WTC11 (cell line): ENCODE measurements at places on chromosomes 2 and 18. TPM values are rescaled to one million over a fixed set of nuclear protein-coding genes. Genes with fewer than 3 reads are reported as not detected.

The NCOA1 gene
- 11.3 to 16.9 TPM (median 14.2 TPM) in 3 replicates for total RNA-seq

The SCYGR4 gene
- total RNA-seq: not detected in 3 replicates

The SGPP2 gene
- 0.07 to 0.11 TPM (median 0.07 TPM) in 3 replicates for total RNA-seq

The SNX17 gene
- 72.5 to 75.3 TPM (median 74.7 TPM) in 3 replicates for total RNA-seq

DNA sequence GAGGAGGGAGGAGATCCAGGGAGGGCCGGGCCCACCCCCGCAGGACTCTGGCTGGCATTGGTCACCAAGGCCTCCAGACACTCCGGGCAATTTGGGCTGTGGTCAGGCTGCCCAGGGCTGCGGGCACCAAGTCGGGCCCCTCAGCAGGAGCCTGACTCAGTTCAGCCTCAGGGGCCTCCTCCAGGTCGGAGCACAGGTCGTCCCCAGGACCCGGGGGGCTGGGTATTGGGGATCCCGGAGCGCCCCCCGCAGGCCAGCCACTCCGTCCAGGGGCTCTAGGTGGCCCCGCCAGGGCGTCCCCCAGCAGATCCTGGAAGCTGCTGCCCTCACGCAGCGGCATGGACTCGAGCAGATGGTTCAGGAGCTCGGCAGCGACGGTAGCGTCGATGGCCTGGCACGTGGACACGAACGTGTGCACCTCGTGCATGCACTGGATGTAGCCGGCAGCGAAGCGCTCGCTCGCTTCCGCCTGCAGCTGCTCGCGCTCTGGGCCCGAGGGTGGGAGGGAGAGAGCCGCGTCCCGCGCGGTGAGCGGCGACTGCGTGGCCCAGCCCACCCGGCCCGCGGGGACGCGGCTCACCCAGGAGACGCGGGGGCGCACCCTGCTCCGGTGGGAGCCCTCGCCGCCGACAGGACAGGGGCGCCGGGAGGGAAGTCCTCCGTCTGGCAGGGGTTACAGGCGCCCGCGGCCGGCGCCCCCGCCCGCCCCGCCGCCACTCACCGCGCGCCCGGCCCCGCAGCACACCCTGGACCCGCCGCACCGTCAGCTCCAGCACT, 884 bp downstream of the HES6 start:
- H3K4me3 ChIP-seq: peak overlapping the region; percentile 61
- no peak overlapping the region for H3K27ac ChIP-seq
- H3K36me3 ChIP-seq: peaks cover 5% of the 10 kb centered on the region
- peaks cover 60% of the 10 kb centered on the region for H3K27me3 ChIP-seq
- H3K4me1 ChIP-seq: peaks cover 16% of the 10 kb centered on the region

The SALL3 gene
- 81.3 to 87.0 TPM (median 83.8 TPM) in 3 replicates for total RNA-seq

The ANTXR1 gene
- 30.0 to 37.7 TPM (median 36.8 TPM) in 3 replicates for total RNA-seq

The IRS1 gene
- total RNA-seq: 18.2 to 22.9 TPM (median 18.6 TPM) in 3 replicates

DNA sequence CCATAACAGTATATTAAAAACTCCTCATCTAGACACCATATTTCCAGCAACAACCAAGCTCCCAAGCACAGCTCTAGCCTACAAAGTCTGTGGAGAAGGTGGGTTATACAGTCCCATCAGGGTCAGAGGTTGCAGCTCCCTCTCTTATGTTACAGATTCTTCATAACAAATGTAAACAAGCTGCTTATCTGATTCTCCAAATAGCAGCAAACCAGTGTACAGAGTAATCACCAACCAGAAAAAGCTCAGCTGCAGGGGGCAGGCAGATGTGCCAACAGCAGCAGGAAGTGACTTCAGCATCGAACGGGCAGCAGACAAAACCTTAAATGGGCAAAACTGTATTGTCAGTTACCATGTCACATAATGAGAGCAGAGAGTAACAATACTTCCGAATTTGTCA, 52.9 kb upstream of the NABP1 start:
- no peak for DNase-seq
- H3K27me3 ChIP-seq: no peaks in the 10 kb centered on the region
- H3K4me1 ChIP-seq: no peaks in the 10 kb centered on the region
- H3K4me3 ChIP-seq: no peak overlapping the region

GRCh38 chr18:36298126-36298741, 721 bp downstream of the FHOD3 start:
- peaks cover 9% of the 10 kb centered on the region for H3K4me1 ChIP-seq
- peak overlapping the region; percentile 41 for H3K4me3 ChIP-seq
- peaks cover 27% of the 10 kb centered on the region for H3K27me3 ChIP-seq
- H3K36me3 ChIP-seq: no peaks in the 10 kb centered on the region
- DNase-seq: peak; percentile 66

- peaks cover 3% of the 10 kb centered on the region; the same call in 1 of the 2 replicates for H3K27me3 ChIP-seq
- H3K36me3 ChIP-seq: no peaks in the 10 kb centered on the region
- H3K4me3 ChIP-seq: no peak overlapping the region
- DNase-seq: no peak
- no peak overlapping the region for H3K27ac ChIP-seq
These were observed 16.8 kb downstream of the ARID5A start for GRCh38 chr2:96553176-96553956.

DNA sequence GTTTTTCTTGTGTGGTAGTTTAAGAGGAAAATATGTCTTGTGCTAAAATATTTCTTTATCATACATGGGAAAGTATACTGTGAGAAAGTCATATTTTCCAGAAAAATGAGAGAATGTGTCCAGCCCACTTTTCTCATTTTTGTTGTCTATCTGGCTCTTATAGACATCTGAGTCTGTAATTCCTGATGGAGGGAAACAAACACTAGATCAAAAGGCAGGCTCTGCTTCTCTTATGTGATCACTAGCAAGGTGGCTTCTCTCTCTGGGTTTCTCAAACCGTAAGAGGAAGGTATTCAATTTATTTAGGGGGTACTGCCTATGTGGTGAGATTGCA, 40.0 kb upstream of the PEX13 start:
- H3K36me3 ChIP-seq: no peaks in the 10 kb centered on the region
- H3K27ac ChIP-seq: no peak overlapping the region
- no peaks in the 10 kb centered on the region for H3K4me1 ChIP-seq
- no peak for DNase-seq
- H3K27me3 ChIP-seq: no peaks in the 10 kb centered on the region
- H3K4me3 ChIP-seq: no peak overlapping the region

GRCh38 chr2:29241341-29241740, 126.1 kb downstream of the CLIP4 start:
- no peak overlapping the region for H3K4me3 ChIP-seq
- H3K27ac ChIP-seq: no peak overlapping the region
- no peaks in the 10 kb centered on the region; the same call in 1 of the 2 replicates for H3K27me3 ChIP-seq
- no peaks in the 10 kb centered on the region for H3K4me1 ChIP-seq

The COLEC12 gene
- 0.39 to 0.55 TPM (median 0.48 TPM) in 3 replicates for total RNA-seq

DNA sequence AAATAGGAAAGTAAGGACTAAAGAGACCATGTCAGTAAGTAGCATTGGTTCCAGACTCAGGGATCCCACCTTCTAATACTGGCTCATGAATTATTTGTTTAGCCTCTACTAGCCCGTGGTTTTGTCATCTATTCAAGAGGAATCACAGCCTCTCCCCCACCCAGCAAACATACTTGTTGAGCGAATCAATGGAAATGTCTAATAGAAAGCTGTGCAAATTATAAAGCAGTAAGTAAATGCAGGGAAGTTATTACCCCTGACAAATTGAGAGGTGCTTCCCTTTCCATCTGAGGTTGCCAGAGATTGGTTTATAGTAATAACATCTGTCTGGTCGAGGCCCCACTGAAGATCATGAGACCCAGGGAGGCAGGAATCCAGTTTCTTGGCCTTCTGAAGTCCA, 219.3 kb upstream of the OSR1 start:
- peaks cover 14% of the 10 kb centered on the region for H3K4me1 ChIP-seq
- H3K27me3 ChIP-seq: no peaks in the 10 kb centered on the region; the same call in 1 of the 2 replicates
- DNase-seq: no peak
- H3K4me3 ChIP-seq: no peak overlapping the region
- no peaks in the 10 kb centered on the region for H3K36me3 ChIP-seq

- H3K27ac ChIP-seq: no peak overlapping the region
- peaks cover 5% of the 10 kb centered on the region; the same call in 1 of the 2 replicates for H3K4me1 ChIP-seq
- H3K36me3 ChIP-seq: no peaks in the 10 kb centered on the region
- DNase-seq: no peak
- H3K4me3 ChIP-seq: no peak overlapping the region
These were observed 128.1 kb upstream of the RBMS1 start for GRCh38 chr2:160621748-160622147.

DNA sequence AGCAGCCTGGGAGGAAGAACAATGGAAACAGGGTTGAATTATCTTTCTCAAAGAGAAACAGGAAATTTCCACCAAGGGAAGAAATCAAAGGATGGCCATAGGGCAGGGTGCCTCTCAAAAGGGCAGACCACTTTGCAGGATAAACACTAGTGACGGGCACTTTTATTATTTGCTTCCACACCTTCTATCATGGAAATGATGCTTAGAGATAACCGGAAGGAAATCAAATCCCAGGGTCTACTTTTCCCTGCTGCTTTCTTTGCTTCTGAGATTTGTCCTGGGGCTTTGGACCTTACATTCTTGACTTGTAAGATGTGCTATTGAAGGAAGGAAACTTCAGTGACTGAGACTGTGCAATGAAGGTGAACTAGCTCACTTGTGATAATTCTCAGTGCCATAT, 1.1 kb upstream of the SCN9A start:
- peaks cover 35% of the 10 kb centered on the region for H3K4me1 ChIP-seq
- H3K36me3 ChIP-seq: no peaks in the 10 kb centered on the region
- DNase-seq: no peak
- H3K27me3 ChIP-seq: no peaks in the 10 kb centered on the region
- no peak overlapping the region for H3K27ac ChIP-seq

DNA sequence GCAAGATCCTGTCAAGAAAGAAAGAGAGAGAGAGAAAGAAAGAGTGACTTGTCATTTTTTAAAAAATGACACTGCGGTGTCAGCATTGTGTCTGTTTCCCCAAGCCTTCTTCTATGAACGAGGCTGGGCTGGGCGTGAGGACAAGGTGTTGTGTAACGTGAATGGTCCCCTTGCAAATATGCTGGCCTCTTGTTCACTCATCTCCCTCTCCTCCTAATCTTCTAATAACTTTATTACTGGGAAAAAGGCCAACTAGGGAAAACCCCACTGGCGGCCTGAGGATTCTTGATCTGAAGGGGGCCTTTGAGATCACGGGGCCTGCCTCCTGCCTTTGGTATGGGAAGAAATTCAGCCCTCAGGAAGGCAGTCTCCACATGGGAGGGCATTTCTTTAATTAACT, 163.1 kb downstream of the MIB1 start:
- no peaks in the 10 kb centered on the region for H3K36me3 ChIP-seq
- H3K27me3 ChIP-seq: peaks cover 37% of the 10 kb centered on the region
- no peak overlapping the region for H3K27ac ChIP-seq
- no peak for DNase-seq
- no peak overlapping the region for H3K4me3 ChIP-seq

- H3K36me3 ChIP-seq: no peaks in the 10 kb centered on the region
- peaks cover 41% of the 10 kb centered on the region for H3K4me1 ChIP-seq
- DNase-seq: no peak
- H3K4me3 ChIP-seq: no peak overlapping the region
- H3K27me3 ChIP-seq: no peaks in the 10 kb centered on the region
These were observed 49.4 kb upstream of the APCDD1 start for GRCh38 chr18:10405014-10405493.

- DNase-seq: no peak
- H3K4me3 ChIP-seq: no peak overlapping the region
- no peaks in the 10 kb centered on the region for H3K27me3 ChIP-seq
- no peak overlapping the region for H3K27ac ChIP-seq
- no peaks in the 10 kb centered on the region for H3K36me3 ChIP-seq
- H3K4me1 ChIP-seq: peaks cover 6% of the 10 kb centered on the region
These were observed 43.4 kb downstream of the PLCL1 start for GRCh38 chr2:197847651-197848401.

- H3K4me3 ChIP-seq: no peak overlapping the region
- no peaks in the 10 kb centered on the region for H3K27me3 ChIP-seq
- no peaks in the 10 kb centered on the region for H3K36me3 ChIP-seq
- H3K27ac ChIP-seq: no peak overlapping the region; the same call in 1 of the 2 replicates
- no peak for DNase-seq
These were observed 133.0 kb downstream of the WDSUB1 start for GRCh38 chr2:159153463-159153862.

- no peak overlapping the region for H3K27ac ChIP-seq
- H3K27me3 ChIP-seq: no peaks in the 10 kb centered on the region; the same call in none of the 2 replicates
- DNase-seq: no peak
These were observed 156.7 kb downstream of the SLC4A3 start for GRCh38 chr2:219784178-219784577.

GRCh38 chr18:5542515-5543035, 1.2 kb downstream of the EPB41L3 start:
- no peaks in the 10 kb centered on the region for H3K36me3 ChIP-seq
- H3K4me3 ChIP-seq: peak overlapping the region; percentile 87
- peak; percentile 49 for DNase-seq
- H3K27ac ChIP-seq: 0 out of 2 replicates have a peak overlapping the region, but pooled peaks have one; percentile 19
- peaks cover 3% of the 10 kb centered on the region; the same call in 1 of the 2 replicates for H3K27me3 ChIP-seq
- peaks cover 45% of the 10 kb centered on the region for H3K4me1 ChIP-seq

The CCDC148 gene
- total RNA-seq: 1.7 to 2.1 TPM (median 1.9 TPM) in 3 replicates

GRCh38 chr2:218607436-218608115, at the start of gene PLCD4:
PLCD4 (plus strand) TSS chr2:218607899; CDS start chr2:218615740, 7,841 bp downstream.
- H3K27me3 ChIP-seq: no peaks in the 10 kb centered on the region
- no peak within 1 kb of the TSS for H3K4me3 ChIP-seq
- no peaks in the 10 kb centered on the region for H3K36me3 ChIP-seq
- DNase-seq: no peak
- no peak within 1 kb of the TSS for H3K27ac ChIP-seq
- peaks cover 4% of the 10 kb centered on the region; the same call in 1 of the 2 replicates for H3K4me1 ChIP-seq

GRCh38 chr18:31646332-31647126, 37.9 kb downstream of the B4GALT6 start:
- H3K4me1 ChIP-seq: peaks cover 52% of the 10 kb centered on the region
- H3K27me3 ChIP-seq: no peaks in the 10 kb centered on the region
- H3K36me3 ChIP-seq: peaks cover 21% of the 10 kb centered on the region
- DNase-seq: no peak
- H3K4me3 ChIP-seq: no peak overlapping the region

The PDCD1 gene
- 0.25 to 0.52 TPM (median 0.30 TPM) in 3 replicates for total RNA-seq

DNA sequence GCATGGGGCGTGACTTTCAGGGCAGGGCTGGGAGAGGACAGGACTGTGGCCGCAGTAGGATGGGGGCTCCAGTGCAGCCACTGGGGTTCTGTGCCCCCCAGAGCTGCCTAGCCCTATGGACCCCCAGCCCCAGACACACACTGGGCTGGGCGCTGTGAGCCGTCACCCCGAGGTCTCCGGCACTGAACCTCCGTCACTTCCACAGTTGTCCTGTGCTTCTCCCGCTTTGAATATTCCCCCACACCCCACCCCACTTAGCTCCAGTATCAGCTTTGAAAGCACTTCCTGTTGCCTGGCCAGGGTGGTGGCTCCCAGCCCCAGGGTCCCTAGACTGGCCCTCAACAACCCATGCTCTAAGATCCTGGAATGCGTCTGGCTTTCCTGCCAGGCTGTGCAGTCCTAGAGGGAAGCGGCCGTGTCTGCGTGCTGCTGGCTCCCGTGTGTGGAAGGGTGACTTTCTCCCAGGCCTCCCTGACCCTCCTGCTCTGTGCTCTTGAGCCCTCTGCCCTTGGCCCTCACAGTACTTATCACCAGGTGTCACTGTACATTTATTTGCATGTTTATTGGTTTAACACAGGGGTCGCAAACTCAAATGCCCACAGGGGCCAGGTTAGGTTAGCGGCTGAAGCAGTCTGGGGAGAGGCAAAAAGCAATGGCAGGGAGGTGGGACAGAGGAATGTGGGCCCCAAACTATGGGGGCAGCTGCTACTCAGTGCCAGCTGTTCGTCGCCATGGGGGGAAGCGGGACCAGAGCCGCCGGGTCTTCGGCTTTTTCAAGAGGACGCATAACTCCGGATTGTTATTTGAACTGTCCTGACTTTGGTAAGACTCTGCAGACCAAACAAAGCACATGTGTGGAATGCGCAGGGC, 9.9 kb downstream of the OBSL1 start:
- H3K4me3 ChIP-seq: peak overlapping the region; percentile 22; the same call in 1 of the 2 replicates
- peaks cover 2% of the 10 kb centered on the region; the same call in 1 of the 2 replicates for H3K27me3 ChIP-seq
- peaks cover 35% of the 10 kb centered on the region for H3K36me3 ChIP-seq
- peaks cover 66% of the 10 kb centered on the region for H3K4me1 ChIP-seq

The MRO gene
- 0.71 to 2.1 TPM (median 1.1 TPM) in 3 replicates for total RNA-seq
